Putamen (tissue), 1 donor: ENCODE measurements at places on chromosomes 2 and 18.
A peak's percentile ranks its signal among the peaks of the same experiment; 100 is the strongest.

DNA sequence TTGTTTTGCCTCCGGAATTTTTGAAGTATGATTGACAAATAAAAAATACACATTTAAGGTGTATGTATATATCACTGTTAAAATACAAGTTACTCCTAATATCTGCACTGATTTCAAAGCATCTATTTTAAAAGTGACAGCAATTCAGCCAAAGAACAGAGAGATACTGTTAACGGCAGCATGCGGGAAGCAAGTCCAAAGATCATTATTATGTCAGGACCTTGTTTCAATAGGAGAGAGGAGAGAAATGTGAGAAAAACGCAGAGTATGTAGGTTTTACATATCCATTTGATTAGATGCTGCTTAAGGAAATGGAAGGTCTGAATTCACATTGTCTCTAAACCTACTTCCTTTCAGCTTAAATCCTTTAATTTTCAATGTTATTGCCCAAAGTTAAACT, 545.5 kb upstream of the SLC8A1 start:
- no peak for DNase-seq

GRCh38 chr2:219684721-219685689, 57.6 kb downstream of the SLC4A3 start:
- peak; percentile 43 for DNase-seq

- DNase-seq: no peak
These were observed 35.4 kb downstream of the ANKMY1 start for GRCh38 chr2:240522406-240522805.

DNA sequence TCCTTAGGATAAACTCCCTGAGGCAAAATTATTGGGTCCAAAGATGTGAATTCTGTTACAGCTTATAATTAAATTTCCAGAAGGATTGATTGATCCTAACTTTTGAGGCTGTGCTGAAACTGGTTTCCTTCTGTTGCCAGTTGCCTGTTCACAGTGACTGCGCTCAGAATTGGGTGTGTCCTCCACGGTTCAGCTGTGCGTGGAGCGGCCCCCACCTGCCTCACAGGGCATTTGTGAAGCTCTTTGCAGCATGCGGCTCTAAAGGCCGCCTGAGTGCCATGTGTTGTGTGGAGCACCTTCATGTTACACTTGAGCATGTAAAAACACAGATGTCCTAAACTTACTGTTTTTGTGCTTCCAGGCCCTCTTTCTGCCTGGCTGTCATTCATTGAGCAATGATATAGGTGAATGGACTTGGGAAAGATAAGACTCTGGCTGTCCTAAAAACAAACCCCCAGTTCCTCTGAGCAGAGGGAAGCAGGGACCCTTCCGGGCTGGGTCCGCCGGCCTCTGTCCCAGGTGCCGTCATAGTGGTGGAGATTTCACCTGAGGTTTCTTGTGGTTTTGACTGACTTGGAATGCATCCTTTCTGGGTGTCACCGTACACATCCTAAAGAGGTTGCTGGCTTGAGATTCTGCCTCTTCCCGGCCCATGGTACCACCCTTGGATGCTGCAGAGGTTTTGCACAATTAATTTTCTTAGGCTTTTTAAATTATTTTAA, 173.6 kb downstream of the LDLRAD4 start:
- no peak for DNase-seq

DNA sequence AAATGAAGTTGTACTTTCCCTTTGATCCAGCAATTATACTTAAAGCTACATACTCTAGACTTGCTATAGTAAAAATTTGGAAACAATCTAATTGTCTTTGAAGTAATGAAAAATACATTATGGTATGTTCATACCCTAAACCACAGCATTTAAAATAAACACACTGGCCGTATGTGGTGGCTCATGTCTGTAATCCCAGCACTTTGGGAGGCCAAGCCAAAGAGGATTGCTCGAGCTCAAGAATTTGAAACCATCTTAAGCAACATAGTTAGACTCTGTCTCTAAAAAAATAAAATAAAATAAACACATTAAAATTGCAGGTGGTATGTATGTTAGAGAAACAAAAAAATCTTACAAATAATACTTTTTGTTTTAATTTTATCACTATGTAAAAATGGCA, 208.1 kb upstream of the KLHL14 start:
- no peak for DNase-seq

GRCh38 chr2:32825291-32825712, 121.5 kb upstream of the LTBP1 start:
- peak; percentile 74 for DNase-seq

GRCh38 chr2:127080226-127080937, 26.6 kb downstream of the BIN1 start:
- no peak for DNase-seq

DNA sequence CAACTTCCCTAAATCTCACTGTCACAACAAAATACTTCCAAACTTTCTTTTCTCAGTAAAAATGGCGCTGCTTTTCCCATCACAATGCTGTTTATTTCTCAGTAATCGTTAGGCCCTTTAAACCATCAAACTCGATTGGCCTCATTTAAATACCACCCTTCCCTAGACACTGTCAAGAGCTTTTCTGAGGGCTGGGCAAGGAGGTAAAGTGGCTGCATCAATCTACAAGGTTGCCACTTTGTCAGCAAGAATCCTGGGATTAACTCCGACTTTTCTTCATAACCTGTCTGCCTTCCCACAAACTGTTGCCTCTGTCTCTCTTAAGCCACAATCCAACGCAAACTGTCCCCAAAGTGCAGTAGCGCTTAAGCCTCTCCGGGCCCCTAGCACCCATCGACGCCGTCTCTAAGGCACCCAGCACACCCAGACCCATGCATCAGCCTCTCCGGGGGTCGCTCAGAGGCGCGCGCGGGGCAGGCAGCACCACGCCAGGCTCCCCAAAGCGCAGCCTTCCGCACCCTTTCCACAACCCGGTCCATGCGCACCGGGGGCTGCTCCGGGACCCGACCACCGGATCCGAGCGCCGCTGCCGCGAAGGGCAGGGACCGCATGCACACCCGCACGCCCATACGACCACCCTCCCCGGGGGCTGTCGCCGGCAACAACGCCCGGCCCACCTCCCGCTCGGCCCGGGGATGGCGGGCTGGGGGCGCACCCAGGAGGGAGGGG, 683 bp downstream of the MBOAT2 start:
- peak; percentile 29 for DNase-seq

- peak; percentile 12 for DNase-seq
These were observed 340.1 kb downstream of the CLIP4 start for GRCh38 chr2:29455200-29455860.

GRCh38 chr2:30336978-30337841, 105.9 kb downstream of the LBH start:
- no peak for DNase-seq

DNA sequence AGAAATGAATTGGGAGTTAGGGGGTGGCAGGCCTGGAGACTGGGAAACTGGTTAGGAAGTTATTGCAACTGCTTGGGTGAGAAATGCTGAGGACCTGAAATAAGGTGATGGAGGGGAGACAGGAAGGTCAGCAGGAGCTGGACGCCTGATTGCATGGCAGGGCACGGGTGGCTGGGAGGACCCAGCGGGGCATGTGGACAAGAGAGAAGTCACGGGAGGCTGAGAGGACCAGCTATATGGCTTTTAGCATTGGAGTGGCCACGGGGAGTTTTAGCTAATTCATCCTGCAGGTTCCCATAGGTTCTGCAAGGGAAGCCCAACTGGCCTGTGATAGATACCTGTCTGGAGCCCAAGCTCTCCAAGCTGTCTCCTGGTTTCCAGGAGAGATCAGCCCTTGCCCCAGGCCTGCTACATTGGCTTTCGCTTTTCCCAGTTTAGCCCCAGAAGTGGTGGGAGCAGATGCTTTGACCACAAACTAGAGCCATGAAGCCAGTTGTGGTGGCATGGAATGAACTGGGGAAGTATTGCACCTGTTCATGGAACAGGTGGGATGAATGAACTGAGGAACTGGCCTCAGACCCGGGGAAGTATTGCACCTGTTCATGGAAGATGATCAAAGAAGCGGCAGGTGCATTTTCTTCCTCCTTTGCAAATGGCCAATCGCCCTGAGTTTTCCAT, 93.6 kb upstream of the TAF1B start:
- DNase-seq: no peak

DNA sequence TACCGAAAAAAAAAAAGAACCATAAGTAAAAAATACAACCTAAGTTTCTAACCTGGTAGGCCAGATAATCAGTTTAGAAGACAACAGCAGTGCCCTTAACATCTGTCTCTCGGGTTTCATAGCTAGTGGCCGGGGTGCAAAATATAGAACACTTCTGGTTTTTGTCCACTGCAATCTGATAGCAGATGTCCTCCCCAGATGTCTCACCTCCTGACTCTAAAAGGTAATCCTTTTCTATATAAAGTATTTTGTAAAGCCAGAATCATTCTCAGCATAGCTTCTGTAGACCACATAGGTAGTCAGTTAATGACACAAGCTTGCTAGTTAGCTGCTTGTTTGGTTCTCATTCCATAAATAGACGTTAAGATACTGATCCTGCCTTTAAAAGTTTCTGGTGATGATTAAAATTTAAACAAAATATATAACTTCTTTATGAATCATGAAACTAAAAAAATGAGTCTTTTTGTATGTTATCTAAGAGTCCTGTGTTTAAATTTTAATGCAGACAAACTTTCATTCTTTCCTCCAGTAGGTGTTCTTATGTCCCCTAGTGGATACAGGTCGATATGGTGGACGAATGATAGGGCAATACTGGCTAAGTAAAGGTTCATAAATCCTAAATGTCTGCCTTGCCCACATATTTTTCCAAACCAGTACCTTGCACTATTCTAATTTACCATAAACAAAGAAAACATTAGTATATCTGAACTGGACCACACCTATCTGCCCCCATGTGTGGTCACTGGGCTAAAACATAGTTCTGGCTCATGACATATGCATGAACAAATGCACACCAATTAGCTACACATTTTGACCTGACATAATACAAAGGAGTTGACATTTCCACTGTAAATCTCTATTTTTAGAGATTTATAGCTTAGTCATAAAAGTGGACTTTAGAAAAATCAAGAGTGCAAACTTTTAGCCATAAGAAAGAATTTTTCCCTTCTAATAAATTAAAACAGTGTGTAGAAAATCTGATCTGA, 171.0 kb downstream of the SRBD1 start:
- DNase-seq: no peak

DNA sequence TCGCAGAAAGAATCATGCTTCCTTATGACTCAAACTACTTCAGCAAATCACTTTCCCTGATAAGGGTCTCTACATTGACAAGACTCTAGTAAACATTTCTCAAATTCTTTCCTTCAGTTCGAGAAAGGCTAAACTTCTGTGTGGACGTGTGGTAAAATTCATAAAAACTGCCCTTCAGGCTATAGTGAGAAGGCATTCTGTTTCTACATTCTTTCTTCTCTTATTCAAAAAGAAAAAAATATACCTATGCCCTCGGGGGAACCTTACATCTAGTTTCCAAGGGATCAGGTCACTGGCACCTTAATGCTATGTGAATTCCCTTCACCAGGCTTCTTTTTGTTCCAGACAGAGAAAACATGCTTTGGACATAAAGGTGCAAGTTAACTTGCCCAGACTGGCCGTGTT, 4.9 kb downstream of the VIT start:
- DNase-seq: no peak

DNA sequence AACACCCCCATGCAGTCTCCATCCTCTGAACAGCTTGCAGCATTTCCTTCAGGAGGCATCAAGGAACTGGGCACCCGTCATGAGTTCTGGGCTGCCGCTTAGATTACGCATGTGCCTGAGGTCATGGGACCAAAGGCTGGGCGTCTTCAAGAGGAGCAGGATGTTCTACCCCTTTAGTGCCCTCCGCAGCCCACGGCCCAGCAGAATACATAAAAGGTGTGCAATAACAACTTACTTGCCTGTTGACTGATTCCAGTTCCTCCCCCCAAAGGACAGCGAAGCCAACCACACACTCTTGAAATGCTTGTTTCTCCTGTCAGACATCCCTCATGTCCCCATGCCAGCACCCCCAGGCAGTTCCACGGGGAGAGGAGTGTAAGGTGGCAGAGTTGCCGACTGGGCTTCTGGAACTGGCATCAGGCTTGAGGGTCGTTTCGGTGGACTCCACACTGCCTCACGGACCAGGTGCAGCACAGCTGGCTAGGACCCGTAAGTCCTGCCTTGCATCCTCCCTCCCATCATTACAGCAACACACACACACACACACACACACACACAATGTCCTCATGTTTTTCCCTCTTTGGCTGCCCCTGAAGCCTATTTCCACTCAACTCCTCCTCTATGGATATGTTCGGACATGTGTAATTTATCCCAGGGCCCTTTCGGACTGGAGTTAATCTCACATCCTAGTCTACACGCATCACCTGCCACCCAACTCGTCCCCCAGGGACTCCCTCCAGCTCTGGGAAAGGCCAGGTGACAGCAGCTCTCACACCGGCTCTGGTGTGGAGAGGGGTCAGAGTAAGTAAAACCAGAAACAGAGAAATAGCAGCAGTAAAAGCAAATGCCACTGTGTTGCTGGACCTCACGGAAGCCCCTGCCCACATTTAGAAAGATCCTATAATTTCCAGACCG, 200.7 kb downstream of the BCL11A start:
- no peak for DNase-seq

DNA sequence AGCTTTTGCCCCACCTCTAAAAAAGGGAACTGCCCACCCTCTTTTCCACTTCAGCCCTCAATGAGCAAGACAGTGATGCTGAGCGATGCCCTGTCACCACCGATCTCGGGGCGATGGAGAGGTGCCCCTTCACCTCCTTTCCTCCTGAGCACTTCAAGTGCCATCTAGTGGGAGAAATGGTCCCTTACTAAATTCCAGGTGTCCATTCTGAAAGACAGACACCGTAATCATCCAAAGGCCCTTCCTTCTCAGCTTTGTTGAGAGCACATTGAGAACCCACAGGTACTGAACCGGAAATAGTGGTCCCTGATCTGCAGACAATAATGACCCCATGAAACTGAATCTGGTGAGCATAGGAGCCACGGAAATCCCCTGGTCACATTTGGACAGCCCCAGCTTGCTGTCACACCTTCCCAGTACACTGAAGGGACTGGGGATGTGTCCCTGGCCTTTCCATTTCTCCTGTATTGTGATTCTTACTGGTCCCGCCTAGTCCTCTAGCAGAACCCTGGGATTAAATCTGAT, 38.5 kb downstream of the KCTD18 start:
- no peak for DNase-seq

GRCh38 chr2:160376576-160376975, 117.0 kb downstream of the RBMS1 start:
- no peak for DNase-seq

DNA sequence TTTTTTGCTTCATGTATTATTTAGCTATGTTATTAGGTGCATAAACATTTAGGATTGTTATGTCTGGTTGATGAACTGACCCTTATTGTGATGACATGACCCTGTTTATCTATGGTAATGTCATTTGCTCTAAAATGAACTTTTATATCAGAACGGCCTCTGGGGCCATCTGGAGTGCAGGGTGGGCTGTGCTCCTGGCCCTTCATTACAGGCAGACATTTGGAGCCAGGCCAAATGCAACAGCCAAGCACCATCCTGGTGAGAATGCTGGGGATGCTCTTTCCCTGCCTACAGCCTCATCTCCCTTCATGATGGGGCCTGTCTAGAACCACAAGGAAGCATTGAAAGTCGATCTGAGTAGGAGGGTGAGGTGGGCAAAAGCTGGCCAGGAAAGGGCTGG, 38.0 kb downstream of the HJURP start:
- no peak for DNase-seq

- DNase-seq: peak; percentile 32
These were observed 195.7 kb upstream of the TMEFF2 start for GRCh38 chr2:192390401-192390800.
